Cardiac ventricle fibroblast (primary cell): ENCODE measurements at places on chromosomes 5 and 9. TPM values are rescaled to one million over a fixed set of nuclear protein-coding genes. Genes with fewer than 3 reads are reported as not detected.

ADAMTSL1 gene
- 20.9 TPM in 2 replicates for total RNA-seq

OR1J2 gene
- not detected in 2 replicates for total RNA-seq

DMRTA1 gene
- under 0.01 TPM in 1 of 2 replicates, not detected in the other for total RNA-seq

MXD3 gene
- 10.5 and 16.7 TPM in 2 replicates for total RNA-seq

LURAP1L gene
- total RNA-seq, result 2.5 and 4.5 TPM in 2 replicates

SMIM27 gene
- 2.6 and 7.3 TPM in 2 replicates for total RNA-seq

CCL27 gene
- not detected in 2 replicates for total RNA-seq

P4HA2 gene
- total RNA-seq, result 72.7 and 74.6 TPM in 2 replicates

LHX6 gene
- 0.05 and 0.81 TPM in 2 replicates for total RNA-seq

PRR7 gene
- 26.0 and 30.6 TPM in 2 replicates for total RNA-seq

KLHL3 gene
- total RNA-seq, result 2.6 and 4.4 TPM in 2 replicates
